ENCODE measurements at places on chromosomes 1 and 21.

DNA sequence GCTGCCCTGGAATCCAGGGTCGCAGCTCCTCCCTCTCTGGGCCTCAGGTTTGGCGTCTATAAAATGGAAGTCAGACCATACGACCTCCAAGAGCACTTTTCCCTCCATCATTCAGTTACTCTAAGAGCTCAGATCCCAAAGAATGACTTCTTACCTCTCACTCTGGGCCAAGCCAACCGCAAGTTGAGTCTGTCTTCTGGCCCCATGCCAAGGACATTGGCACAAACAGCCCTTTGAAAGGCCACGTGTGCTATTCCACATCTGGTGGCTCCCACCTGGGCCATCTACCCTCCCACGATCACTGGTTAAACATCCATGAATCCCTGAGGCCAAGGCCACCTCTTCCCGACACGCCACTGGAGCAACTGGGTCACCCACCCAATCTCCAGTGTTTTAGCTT is 12.4 kb downstream of the SLC2A7 start:
- no peak for DNase-seq

GRCh38 chr1:67888216-67889106 is 55.2 kb upstream of the GNG12 start:
- peak; percentile 81 for DNase-seq

GRCh38 chr1:10965546-10966226 is 46.8 kb upstream of the TARDBP start:
- no peak for DNase-seq

GRCh38 chr1:167641786-167642500 is 11.9 kb downstream of the RCSD1 start:
- no peak for DNase-seq

GRCh38 chr21:28437061-28437460 is 555.6 kb downstream of the LTN1 start:
- no peak for DNase-seq

DNA sequence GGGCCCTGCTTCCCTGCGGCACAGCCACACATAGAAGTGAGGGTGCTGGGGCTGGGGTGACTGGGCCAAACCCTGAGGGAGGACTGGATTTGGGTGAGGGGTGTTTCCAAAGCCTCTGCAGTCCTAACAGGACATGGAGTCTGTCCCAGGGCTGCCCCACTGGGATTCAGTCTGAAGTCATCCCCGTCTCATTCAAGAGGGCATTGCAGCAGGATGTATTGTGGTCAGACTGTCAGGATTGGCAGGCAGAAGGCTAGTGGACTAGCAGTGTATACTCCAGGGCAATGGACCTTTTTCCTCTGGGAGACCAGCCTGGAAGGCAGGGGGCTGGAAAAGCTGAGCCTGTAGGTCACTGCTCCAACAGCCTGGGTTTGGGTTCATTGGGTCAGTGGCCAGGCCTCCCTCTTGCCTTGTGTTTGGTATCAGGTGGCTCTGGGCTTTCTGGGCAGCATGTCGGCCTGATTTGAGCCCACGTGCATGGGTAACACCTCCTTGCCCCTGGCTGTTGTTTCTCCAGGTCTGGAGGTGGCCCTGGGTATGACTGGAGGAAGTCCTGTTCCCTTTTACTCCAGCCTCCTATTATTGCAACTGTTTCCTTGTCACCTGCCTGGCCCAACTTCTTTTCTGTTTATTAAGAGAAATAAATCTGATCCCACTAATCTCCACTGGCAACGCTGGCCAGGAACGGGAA is 41.0 kb upstream of the SYNC start:
- no peak for DNase-seq

DNA sequence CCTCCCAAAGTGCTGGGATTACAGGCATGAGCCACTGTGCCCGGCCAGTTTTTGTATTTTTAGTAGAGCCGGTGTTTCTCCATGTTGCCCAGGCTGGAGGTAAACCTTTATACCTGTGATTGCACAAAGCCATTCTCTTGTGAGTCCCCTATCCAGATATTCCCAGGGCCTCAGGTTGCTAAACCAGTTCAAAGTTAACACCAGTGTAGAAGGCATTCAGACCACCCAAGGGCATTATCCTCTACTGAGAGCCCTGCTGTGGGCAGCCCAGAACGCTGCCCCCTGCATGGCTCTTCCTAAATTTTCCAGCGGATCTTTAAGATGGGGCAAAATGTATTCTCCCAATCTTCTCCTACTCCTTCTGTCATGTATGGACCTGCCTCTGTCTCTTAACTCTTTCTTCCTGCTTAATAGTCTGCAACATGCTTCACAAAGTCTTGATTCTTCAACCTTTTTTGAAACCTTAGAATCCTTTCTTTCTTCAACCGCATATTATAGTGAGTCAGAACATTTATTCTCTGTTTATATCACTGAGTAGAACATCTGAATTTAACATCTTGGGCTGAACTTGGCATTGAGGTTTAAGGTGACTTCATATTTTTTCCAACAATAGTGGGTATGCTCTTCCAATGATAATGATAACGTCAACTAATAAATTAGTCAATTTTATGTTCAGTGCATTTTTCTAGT is 36.0 kb downstream of the UBE4B start:
- DNase-seq = peak; percentile 4

DNA sequence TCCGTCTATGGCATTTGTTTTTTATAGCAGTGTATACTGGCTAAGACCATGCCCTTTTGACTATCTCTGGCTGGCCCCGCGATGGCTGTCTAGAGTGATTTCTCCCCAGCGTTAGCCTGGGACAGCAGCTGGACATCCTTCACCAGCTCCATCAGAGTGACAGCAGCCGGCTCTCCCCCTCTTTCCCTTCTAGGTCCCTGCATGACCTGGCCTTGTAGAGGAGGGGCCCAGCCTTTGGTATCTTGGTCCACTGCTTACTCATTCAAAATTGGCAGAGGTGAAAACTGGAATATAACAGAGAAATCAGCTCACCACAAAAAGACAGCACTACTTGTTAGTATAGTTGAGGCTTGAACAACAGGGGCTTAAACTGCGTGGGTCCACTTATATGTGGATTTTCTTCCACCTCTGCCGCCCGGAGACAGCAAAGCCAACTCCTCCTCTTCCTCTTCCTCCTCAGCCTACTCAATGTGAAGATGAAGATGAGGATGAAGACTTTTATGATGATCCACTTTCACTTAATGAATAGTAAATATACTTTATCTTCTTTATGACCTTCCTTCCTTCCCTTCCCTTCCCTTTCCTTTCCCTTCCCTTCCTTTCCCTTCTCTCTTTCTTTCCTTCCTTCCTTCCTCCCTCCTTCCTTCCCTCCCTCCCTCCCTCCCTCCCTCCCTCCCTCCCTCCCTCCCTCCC is 29.4 kb upstream of the B3GALNT2 start:
- no peak for DNase-seq

GRCh38 chr1:248753029-248753594 is 2.4 kb downstream of the LYPD8 start:
- DNase-seq = no peak

DNA sequence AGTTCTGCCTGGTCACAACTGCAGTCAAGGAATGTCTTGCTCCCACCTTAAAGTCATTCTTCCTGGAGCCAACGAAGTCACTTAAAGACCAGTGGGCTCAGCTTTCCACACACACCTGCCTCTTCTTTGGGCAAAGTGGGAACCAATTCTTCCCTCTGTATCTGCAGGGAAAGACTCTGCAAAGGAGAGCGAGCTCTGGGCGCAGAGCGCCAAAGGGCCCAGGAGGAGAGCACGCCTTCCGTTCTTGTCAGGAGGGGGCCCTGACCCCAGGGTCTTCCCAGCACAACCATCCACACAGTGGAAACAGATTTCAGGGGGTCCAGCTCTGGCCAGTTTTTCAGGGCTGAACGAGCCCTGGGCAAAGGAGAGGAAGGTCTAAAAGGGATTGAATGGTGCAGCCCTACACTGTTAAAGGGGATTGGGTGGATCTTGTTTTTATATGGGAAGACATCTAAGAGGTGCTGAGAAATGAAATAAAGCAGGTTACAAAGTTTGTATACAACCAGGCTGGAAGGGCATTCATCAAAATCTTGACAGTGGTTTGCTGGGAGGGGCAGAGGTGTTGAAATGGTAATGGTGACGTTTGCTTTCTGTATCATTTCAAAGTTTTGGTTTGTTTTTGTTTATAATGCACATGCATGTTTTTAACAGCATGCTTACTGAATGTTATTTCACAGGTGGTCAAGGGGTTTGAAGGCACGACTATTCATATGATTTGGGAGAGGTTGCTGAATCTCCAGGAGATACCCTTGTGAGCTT is 6.8 kb upstream of the OLIG2 start:
- no peak for DNase-seq

DNA sequence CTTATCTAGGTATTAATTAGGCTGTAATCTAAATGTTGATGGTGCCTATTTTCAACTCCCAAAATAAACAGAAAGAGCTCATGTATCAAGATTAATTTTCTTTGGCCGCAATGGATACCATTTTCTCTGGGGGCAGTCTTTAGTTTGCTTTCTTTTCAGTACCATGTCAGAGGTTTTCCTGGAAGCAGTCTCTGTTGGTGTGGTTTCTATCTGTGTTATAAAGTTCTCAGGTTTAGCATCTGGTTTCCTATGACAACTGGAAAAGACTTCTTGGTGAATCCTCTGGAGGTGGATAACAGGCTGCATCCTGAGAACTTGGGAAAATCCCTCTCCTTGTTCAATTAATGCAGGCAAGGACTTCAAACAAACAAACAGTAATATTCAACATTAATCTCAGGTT is 38.7 kb upstream of the BATF3 start:
- DNase-seq = no peak

DNA sequence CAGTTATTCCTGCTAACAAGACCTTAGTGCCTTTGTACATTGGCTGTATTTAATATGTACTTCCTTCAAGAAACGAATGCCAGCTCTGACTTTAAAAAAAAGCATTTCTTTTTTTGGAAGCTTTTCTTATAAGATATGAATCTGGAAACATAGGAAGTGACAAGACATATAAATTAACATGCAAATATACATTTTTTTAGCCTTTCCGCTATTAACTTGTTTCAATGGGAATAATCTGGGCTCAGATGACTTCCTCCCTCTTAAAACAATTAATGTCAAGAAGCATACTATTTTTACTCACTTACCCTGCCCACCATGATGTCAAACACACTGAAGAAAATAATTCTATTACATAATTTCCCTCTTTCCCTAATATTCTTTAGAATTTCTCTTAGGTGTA is 1.4 kb downstream of the DENND1B start:
- no peak for DNase-seq

DNA sequence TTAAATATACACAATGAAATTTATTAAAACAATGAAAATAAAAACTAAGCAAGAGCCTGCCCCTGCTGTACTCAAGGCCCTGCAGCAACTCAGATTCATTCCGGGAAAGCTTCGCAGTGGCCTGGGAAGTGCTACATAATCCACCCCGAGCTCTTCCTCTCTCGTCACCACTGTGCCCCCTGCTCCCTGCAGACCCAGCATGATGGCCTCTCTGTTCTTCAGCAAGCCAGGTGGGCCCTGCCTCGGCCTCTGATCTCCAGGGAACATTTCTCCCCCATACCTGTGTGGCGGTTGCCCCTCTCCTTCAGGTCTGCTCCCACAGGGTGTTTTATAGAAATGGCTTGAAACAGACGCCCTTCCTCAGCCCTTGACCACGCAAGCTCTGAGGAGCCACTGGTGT is 10.6 kb downstream of the RNF187 start:
- DNase-seq = no peak

- peak; percentile 89 for DNase-seq
Observed at GRCh38 chr1:6260961-6261614, at the start of gene GPR153. GPR153 (minus strand) TSS chr1:6261098; CDS start chr1:6254905, 6,193 bp downstream.

GRCh38 chr1:100456880-100457279 is 81.1 kb upstream of the GPR88 start:
- DNase-seq = no peak

GRCh38 chr1:26537951-26538352 is 8.4 kb downstream of the RPS6KA1 start:
- peak; percentile 32 for DNase-seq

DNA sequence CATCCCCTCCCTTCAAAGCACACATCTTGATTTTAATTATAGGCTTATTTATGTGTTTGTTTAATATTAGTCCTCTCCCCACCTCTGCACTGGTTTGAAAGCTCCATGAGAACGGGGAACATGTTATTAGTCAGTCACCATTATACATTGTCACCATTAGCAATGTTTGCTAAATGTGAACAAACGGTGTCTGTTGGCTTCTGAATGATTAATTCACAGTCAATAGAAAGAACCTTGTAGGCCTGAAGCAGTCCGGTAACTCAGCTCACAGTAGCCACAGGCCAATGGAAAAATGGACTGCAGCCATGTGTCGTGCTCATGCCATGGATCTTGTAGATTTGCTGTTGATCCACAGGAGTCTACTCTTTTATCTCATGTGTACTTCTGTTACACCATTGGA is 49.7 kb upstream of the NHLH2 start:
- DNase-seq = no peak

DNA sequence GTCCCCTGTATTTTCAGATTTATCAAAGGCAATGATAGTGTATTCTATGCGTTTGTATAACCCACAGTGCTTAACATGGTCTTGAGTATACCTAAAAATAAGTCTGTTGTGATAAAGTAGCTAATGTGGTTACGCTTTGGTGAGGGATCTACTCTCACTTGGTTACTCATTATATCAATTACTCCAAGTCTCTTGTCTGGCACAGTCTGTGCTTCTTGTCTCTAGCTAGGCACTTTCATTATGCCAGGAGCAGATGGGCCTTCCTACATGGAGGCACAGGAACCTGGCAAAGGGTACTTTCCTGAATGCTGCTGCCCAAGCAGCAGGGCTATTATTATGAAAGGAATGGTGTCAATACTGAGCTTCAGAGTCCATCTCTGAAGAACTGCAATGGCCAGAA is 4.2 kb upstream of the PTPN22 start:
- no peak for DNase-seq

DNA sequence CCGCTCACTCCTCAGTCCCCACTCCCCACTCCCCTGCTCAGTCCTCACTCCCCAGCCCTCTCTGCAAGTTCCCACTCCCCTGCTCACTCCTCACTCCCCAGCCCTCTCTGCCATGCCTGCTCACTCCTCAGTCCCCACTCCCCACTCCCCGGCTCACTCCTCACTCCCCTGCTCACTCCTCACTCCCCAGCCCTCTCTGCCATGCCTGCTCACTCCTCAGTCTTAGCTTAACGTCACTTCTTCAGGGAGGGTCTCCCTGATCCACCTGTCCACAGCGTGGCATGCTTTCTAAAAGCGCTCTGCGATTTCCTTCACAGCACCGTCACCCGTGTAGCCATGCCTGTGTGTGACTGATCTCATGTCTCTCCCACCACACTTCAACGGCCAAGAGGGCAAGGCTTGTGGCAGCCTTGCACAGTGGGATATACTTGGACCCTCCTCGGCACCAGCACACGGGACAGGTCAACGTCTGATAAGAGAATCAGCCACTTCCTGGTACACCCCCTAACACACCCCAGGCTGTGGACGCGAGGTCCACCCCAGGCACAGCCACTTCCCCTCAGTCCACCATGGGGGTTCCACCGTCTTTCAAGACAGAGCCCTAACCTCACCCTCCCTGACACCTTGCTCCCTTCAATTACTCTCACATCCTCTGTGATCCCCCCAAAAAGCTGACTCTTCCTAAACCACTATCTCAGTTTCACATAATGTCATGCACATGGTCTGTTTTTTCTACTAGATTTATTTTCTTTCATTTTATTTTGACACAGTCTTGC is 14.0 kb downstream of the PRDM15 start:
- DNase-seq = no peak

- no peak for DNase-seq
Observed at GRCh38 chr1:30534551-30534940, 188.8 kb downstream of the MATN1 start.

All from neural progenitor cell (in vitro differentiated cells).